Activated naive CD4-positive, alpha-beta T cell treated with anti-CD3 and anti-CD28 coated beads, Interleukin-2, amount 10 ng/mL, durations not matched to agents 5 hours and 36 hours (primary cell): ENCODE measurements at places on chromosomes 6 and 20. TPM values are rescaled to one million over a fixed set of nuclear protein-coding genes. Genes with fewer than 3 reads are reported as not detected.

MTFR2 gene
- total RNA-seq: 15.2 TPM

MEI4 gene
- total RNA-seq: not detected

ANGPT4 gene
- not detected for total RNA-seq

RIN2 gene
- total RNA-seq: not detected

TREML2 gene
- total RNA-seq: 36.5 TPM

TRIM15 gene
- total RNA-seq: not detected

HCK gene
- total RNA-seq: not detected

MROH8 gene
- 2.6 TPM for total RNA-seq

KCNK16 gene
- not detected for total RNA-seq

CLPSL2 gene
- total RNA-seq: not detected

CPXM1 gene
- total RNA-seq: 0.12 TPM

RCAN2 gene
- total RNA-seq: 0.10 TPM

ELOVL4 gene
- 0.25 TPM for total RNA-seq

NHLRC1 gene
- 0.55 TPM for total RNA-seq

ANKEF1 gene
- total RNA-seq: 6.5 TPM

MOXD1 gene
- not detected for total RNA-seq
